ENCODE measurements at places on chromosomes 12 and 14.

GRCh38 chr12:115400011-115400410, 716.0 kb upstream of the TBX3 start:
- no peak for DNase-seq

DNA sequence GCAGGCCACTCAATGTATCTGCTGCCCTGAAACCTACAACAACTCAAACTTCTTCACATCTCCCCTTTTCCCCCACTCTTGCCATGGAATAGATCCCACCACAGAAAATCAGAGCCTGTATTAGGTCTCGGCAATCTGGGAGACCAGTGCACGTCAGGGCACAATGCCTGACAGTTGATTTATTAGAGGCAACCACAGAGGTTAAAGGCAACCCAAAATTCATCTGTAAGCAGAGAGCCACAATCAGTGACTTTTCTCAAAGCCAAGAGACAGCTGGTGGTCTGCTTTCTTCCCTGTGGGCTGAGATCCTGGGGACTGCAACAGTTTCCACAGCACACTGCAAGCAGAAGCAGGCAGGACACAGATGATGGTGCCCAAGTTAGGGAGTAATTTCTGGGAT, 169.0 kb upstream of the NTF3 start:
- no peak for DNase-seq

DNA sequence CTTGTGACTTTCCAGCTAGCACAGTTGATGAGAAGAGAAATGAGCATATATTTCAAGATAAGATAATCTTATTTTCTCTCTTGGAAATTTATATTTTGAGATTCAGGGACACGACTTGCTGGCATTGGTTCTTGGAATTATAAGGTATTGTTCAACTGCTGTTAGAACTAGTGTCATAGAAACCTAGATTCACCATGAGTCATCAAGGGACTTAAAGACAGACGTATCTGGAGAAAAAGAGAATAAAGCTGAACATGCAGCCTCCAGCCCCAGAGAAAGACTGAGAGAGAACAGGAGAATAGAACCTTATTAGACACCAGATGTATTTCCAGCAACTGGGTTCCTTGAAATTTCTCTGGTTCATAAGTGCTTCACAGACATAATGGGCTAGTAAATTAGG, 194.4 kb upstream of the PPFIA2 start:
- no peak for DNase-seq

DNA sequence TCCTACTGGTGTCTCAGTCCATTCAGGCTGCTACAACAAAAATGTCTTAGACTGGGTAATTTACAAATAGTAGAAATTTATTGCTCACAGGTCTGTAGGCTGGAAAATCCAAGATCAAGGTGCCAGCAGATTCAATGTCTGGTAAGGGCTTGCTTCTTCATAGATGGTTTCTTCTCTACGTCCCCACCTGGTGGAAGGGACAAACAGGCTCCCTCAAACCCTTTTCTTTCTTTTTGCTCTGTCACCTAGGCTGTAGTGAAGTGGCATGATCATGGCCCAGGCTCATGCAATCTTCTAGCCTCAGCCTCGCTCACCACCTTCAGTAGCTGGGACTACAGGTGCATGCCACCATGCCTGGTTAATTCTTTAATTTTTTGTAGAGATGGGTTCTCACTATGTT, 106.8 kb upstream of the RPH3A start:
- DNase-seq, result no peak

DNA sequence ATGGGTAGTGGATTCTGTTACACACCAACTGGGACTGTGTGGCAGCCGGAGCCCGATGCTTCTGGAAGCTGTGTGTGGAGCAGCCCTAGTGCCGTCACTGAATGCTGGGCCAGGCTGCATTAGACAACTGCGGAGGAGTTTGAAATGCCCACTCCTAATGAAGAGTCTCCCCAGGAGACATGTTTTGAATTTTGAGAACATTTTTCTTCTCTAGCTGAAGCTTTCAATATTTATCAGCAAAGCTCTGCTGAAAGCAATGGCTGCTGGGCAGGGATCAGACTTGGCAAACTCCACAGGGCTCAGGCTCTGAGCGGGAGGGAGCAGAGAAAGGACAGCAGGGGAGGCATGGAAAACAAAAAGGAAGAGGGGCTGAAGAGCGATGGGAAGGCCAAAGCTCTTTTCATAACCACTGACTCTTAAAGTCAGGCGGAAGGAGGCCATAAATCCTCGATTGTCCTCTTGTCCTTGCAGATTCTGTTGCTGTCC, 189.1 kb downstream of the MON2 start:
- no peak for DNase-seq

Measured in dermis microvascular lymphatic vessel endothelial cell (primary cell).